ENCODE measurements at places on chromosomes 5 and 9.

DNA sequence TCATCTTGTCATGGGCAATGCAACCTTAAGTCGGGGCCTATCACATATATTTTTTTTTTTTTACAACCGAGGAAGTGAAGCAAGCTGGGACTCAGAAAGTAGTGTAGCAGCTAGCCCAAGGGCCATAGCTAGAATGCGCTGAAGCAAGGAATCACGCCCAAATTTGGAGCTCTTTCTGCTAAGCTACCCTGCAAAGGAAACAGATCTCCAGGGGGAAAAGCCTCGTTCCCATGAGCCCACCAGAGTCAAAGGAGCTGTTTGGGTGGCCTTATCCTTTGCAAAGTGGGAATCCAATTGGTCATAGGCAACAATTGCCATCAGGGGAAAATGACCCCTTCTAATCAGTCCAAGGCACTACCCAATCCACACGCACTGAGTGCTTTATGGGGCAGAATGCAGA, 390.4 kb downstream of the EBF1 start:
- no peak for DNase-seq

- no peak for DNase-seq
These were observed 337.7 kb downstream of the FBXL7 start for GRCh38 chr5:15837551-15838289.

- DNase-seq = no peak
These were observed 67.0 kb downstream of the CAST start for GRCh38 chr5:96729156-96729555.

- DNase-seq = no peak
These were observed 472.1 kb downstream of the DMRT2 start for GRCh38 chr9:1522219-1522767.

Measured in activated naive CD4-positive, alpha-beta T cell treated with Interleukin-2 at 50 U/mL for 16 hours (primary cell).